ENCODE measurements at places on chromosomes 3 and 15.

- no peak for DNase-seq
These were observed 194.3 kb downstream of the NR2F2 start for GRCh38 chr15:96524676-96525417.

DNA sequence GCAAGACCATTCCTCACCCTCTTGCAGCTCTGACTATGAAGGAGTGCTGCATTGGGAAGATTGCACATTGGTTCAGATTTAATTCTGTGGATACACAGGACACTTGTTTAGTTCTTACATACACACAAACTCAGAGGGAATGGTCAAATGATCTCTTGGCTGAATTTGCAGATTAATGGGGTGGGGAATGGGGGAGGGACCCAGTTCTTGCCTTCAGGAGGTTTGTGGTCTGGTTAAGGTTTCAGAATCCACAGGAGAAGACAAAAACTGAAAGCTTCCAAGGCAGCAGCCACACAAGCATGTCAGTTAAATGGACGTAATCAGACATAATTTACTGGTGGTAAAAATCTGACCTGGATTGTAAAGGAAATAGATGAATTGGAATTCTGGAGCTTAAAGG is 257.1 kb upstream of the ROPN1 start:
- no peak for DNase-seq

- no peak for DNase-seq
These were observed 43.9 kb upstream of the PARP14 start for GRCh38 chr3:122636697-122637096.

GRCh38 chr15:58962662-58963565 is 24.5 kb upstream of the RNF111 start:
- DNase-seq: no peak

GRCh38 chr3:46878781-46879436 is 1.4 kb downstream of the PTH1R start:
- no peak for DNase-seq

- DNase-seq: no peak
These were observed 84.5 kb downstream of the CHSY1 start for GRCh38 chr15:101167411-101167752.
